CD4-positive, alpha-beta T cell treated with Interleukin-6 at 100 ng/mL for 8 hours (primary cell): ENCODE measurements at places on chromosomes 5 and 9.

DNA sequence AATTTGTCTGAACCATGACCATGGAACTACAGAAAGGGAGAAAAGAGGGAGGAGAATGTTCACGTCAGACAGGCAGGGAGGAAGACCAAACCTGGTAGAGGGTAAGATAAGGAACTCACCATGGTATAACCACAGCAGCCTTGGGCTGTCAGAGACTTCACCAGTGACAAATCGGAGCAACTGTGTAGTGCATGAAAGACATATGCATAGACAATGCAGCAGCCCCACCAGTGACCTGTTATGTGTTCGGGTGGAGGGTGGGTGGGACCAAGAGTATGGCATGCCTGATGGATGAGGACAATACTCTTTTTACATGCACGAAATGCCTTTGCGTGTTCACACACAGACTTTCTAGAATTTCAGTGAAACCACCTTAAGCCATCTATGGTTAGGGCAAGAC is 221.8 kb upstream of the RASEF start:
- DNase-seq: no peak

- DNase-seq: no peak
Observed at GRCh38 chr9:126403397-126403796, 76.8 kb downstream of the MVB12B start.

DNA sequence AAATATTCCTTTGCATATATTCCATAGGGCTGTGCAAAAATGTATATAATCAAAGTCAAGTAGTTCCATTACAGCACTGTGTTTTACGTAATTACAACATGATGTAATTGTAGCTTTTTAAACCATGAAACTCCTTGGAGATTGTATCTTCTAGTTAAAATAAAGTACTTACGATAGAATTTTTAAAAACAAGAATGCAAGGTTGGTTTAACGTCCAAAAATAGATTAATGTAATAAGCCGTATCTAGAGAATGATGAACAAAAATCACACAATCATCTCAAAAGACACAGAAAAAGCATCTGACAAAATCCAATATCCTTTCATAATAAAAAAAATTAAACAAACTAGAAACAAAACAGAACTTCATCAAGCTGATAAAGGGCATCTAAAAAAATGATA is 86.2 kb downstream of the DENND1A start:
- DNase-seq: no peak

- no peak for DNase-seq
Observed at GRCh38 chr9:137614631-137615386, 4.0 kb upstream of the EHMT1 start.

GRCh38 chr5:61252643-61252925 is 79.5 kb upstream of the ZSWIM6 start:
- no peak for DNase-seq

DNA sequence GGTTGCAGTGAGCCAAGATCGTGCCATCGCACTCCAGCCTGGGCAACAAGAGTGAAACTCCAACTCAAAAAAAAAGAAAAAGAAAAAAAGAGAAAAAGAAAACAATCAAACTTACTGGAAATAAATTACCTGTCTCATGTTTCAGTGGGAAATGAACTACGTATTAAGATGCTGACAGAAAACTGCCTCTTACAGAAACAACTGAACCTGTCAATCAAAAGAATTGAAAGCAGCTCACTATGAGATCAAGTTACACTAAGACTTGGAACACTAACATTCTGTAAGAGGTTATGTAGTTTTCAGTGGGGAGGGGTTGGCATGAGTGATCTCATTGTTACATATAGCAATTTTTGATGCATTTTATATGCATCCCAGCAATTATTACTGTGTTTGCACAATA is 64.4 kb upstream of the SPATA31E1 start:
- no peak for DNase-seq

- no peak for DNase-seq
Observed at GRCh38 chr9:109052416-109052815, 39.1 kb upstream of the CTNNAL1 start.

DNA sequence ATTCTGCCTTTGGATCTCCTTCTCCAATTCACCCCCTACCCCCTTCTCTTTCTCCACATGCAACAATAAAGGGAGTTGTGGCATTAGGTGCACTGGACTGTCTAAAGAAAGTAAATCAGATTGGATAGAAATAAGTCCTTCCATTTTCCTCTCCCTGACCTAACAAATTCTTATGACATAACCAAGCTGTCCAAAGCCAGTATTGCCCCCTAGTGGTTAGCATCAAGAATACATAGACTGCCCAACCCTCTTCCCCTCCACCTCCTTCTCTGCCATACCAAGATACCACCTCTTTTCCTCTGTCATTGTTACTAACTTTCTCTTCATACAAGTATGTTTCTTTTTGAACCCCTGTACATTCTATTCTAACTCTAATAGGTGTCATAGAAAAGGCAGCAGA is 45.7 kb downstream of the PPARGC1B start:
- DNase-seq: no peak

- no peak for DNase-seq
Observed at GRCh38 chr5:2187156-2187555, 304.4 kb upstream of the IRX4 start.

GRCh38 chr5:172448999-172449398 is 5.3 kb downstream of the SH3PXD2B start:
- no peak for DNase-seq

GRCh38 chr5:141369994-141370848 is at the start of gene PCDHGB3:
PCDHGB3 (plus strand) TSS chr5:141370242; CDS start chr5:141370395, 153 bp downstream.
- no peak for DNase-seq
